ENCODE measurements at places on chromosomes 11 and 22.

- DNase-seq = no peak
These were observed 315.0 kb downstream of the BRD1 start for GRCh38 chr22:49512487-49513165.

GRCh38 chr22:35307892-35308291, 8.2 kb downstream of the TOM1 start:
- no peak for DNase-seq

- no peak for DNase-seq
These were observed 64.0 kb downstream of the CCDC83 start for GRCh38 chr11:85918910-85919794.

DNA sequence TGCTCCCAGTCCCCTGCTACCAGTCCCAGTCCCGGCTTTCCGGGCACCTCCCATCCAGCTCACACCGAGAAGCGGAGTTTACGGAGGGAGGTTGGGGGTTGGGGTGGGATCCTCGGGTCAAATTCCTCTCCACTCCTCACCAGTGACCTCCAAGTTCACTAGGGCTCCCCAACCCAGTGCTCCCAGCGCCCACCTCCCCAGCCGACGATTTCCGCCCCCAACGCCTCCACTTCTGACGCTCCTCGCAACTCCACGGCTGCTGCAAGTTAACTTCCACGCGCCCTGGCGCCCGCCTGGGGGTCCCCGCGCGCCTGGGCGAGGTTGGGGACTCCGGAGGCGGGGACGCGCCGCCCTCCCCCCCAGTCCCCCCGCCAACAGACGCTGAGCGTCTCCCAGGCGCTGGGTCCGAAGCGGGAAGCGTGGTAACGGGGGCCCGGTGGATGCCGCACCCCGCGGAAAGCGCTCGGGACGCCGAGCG, 526 bp downstream of the TPST2 start:
- DNase-seq = no peak

DNA sequence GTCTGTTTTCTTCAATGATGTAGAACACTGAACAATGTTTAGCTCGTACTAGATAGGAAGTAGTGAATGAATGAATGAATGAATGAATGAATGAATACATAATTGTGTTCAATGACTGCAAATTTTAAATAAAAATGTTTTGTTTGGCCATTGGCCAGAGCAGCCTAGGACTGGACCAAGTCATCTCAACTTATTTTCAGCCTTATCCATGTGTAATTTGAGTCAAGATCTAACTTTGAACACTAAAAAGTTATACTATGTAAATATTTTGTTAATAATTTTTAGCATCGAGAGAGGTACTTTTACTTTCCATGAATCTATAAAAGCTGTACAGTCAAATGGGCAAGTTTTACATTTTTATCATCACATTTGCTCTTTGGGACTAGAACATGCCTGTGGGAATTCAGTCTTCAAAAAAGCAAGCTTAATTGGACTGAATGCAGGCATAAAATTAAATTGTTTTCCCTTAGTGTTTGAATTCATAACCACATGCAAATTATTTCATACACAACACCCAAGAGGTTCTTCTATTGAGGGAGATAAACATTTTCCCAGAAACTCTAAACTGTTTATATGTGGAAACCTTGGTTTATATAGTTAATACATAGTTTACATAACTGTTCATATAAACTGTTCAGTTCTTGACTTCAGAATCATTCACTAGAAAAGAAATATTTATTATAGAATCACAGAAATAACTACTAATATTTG, 222.1 kb upstream of the ANO3 start:
- DNase-seq = no peak

- DNase-seq = no peak
These were observed 160.0 kb downstream of the FCHSD2 start for GRCh38 chr11:72981971-72982685.

DNA sequence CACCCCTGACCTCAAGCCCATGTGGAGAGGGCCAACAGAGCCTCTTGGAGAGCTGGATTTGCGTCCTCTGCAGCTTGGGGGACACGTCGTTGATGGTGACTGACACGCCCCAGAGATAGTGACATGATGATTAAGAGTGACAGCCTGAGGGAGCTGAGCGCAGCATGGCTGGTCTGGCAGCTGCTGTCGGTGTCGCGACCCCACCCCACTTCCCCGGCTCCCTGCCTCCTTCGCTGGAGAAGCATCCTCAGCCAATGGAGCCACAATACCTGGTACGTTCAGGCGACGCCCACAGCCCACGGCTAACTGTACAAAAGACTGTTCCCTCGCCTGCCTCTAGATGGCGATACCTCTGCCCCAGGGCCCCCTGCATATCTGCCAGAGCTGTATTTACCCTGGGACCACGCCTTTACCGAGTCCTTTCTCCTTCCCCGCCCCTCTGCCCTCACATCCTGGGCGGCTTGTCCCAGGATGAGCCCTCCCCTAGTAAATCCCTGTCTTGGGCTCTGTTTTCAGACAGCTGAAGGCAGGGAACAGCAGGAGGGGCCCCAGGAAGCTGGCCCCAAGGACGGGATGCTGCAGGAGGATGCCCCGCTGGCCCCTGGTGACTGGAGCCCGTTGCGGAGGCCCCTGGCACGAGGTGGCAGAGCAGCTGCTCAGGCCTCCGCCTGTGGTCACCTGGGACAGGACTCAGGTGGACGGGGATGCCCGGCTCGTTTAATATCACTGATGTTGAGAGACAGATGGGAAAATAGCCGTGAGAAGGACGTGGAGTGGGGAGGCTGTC, 90.6 kb downstream of the RPS6KA4 start:
- peak; percentile 38 for DNase-seq

DNA sequence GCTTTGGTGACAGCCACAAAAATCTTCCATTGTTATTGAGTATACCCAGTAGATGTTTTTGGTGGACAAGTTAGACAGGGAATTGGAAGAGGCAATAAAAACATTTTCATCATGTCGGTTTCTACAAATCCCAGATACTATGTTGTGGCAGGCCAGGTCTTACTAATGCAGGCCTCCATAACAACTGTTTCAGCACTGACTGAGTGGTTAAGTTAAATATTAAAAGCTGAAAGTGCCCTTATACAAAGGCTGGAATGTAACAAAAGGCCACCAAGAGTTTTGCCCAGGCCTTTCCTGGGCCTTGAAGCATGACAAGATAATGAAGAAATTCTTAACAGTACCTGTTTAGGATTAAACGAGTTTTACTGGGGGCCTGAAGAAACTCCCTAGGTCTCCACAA, 29.3 kb downstream of the DMC1 start:
- DNase-seq = no peak

DNA sequence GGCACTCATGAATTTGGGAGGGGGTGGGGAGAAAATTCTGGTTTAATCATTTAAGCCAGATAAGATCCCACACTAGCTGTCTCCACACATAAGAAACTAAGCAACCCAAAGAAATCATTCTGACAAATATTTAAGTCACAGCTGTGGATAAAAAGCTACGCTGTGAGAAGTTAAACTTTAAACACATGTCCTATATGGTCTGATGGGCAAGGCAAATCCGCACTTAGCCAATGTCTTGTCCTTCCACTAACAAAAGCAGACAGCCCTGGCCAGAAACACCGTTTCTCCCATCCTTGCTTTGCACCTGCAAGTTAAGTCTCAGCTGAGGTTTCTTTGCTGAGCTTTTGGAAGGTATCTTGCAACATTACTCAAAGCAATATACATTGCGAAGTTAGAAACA, 68.0 kb downstream of the ETS1 start:
- no peak for DNase-seq

- DNase-seq = no peak
These were observed 35.0 kb downstream of the TPCN2 start for GRCh38 chr11:69083531-69084247.

DNA sequence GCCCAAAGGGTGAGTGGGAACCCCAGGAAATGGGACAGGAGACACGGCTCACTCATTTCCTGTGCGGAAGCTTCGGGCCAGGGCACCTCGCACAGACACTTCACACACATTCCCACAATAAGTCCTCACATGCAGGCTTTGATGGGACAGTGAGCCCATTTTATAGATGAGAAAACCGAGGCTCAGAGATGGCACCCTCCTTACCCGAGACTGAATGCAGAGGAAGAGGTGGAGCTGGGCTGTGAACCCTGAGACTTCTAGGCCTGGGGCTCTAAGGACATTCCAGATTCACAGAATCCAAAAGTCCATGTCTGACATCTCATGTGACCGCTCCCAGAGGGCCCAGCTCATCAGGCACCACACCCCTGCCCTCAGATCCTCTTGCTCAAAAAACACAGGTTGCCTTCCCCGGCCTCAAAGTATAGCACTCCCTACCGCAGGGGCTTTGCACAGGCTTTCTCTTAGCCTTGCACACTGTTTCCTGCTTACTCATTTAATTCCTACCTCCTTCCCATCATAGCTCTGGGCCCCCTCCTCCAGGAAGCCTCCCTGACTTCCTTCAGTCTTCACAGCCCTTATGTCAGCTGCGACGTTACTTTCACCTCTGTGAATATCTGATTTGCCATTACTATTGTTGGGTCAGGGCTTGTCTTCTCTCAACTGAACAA, 57.1 kb upstream of the TCF20 start:
- no peak for DNase-seq

GRCh38 chr11:15897211-15897960, 459.0 kb downstream of the SOX6 start:
- DNase-seq = no peak

- DNase-seq = no peak
These were observed 746.4 kb downstream of the OPCML start for GRCh38 chr11:132785878-132786277.

- DNase-seq = no peak
These were observed 51.8 kb upstream of the SC5D start for GRCh38 chr11:121240650-121241303.

GRCh38 chr11:95365348-95365747, 134.3 kb upstream of the SESN3 start:
- DNase-seq = no peak
